ENCODE measurements at places on chromosomes 6 and 20.

DNA sequence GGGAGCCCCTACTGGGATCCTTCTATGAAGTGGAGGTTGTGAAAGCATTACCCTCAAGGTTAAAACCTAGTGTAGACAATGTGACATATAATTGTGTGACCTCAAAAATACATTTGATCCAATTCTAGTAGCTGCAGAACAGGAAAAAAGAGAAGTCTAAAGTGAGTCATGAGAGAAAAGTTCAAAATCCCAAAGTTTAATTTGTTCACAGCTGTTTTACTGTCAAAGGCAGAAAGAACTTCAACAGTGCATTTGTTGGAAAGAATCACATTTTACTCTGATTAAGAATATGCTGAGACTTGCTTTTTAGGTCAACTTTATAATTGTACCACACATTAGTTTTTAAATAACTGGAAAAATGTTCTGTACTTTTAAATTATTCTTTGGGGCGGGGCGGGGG lies 1027.4 kb upstream of the FLRT3 start:
- DNase-seq: no peak

GRCh38 chr6:19587238-19587942 lies 249.8 kb upstream of the ID4 start:
- DNase-seq: no peak

DNA sequence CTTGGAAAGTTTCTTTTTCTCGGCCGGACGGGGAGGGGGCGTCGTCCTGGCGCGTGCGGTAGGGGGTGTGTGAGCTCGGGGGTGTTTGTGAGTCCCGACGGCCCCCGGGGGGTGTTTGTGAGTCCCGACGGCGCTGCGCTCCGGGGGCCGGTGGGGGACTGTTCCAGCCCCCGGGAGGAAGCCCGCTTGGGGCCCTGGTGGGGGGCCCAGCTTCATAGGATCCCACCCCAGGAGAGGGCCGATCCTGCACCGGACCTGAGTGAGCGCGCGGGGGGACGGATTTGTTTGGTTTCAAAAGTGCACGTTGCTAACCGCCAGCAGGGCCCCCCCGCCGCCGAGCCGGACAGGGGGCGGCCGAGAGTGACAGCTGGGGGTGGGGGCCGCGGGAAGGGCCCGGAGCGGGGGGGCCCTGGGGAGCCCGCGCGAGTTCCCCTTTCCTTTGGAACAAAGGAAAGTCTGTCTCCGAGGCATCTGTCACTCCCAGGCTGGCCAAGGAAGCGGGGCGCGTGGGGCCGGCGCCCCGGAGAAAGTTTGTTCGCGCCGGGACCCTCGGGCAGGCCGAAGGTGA lies 485 bp downstream of the TGIF2 start:
- DNase-seq: no peak

- DNase-seq: no peak
Observed at GRCh38 chr6:129133770-129134192, 250.8 kb downstream of the LAMA2 start.

GRCh38 chr6:53938810-53939209 lies 144.0 kb downstream of the LRRC1 start:
- no peak for DNase-seq

DNA sequence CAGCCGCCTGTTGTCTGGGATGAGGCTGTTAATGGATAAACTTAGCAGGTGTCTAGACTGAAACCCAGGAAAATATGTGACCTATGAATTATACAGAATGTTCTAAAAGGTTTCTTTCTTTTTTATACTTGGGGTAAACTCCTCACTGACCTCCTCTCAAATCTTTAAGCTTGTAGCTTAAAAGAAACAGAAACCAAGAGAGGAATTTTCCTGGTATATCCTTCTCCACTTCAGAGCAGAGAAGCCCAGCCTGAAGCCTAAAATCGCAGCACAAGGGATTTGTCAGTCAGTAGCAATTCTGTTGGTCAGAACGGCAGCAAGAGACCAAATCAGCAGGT lies 99.4 kb upstream of the RIPOR2 start:
- DNase-seq: no peak

DNA sequence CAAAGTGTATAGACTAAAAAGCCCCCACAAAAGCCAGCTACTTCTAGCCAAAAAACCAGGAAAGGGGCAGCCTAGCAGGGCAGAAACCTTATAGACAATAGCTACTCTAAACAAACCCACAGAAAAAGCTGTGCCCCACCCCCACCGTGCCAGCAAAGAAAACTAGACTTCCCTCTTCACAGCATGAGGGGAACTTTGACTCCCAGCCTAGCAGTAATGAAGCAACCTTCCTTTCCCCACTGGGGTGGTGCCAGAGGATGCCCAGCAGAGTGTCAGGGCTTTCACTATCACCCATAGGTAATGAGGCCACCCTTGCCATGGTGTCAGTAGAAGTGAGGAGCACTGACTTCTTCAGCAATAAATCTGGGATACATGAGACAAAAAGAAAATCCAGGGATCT lies 99.0 kb upstream of the LGSN start:
- no peak for DNase-seq

GRCh38 chr6:156791320-156791850 lies 14.2 kb downstream of the ARID1B start:
- DNase-seq: no peak

DNA sequence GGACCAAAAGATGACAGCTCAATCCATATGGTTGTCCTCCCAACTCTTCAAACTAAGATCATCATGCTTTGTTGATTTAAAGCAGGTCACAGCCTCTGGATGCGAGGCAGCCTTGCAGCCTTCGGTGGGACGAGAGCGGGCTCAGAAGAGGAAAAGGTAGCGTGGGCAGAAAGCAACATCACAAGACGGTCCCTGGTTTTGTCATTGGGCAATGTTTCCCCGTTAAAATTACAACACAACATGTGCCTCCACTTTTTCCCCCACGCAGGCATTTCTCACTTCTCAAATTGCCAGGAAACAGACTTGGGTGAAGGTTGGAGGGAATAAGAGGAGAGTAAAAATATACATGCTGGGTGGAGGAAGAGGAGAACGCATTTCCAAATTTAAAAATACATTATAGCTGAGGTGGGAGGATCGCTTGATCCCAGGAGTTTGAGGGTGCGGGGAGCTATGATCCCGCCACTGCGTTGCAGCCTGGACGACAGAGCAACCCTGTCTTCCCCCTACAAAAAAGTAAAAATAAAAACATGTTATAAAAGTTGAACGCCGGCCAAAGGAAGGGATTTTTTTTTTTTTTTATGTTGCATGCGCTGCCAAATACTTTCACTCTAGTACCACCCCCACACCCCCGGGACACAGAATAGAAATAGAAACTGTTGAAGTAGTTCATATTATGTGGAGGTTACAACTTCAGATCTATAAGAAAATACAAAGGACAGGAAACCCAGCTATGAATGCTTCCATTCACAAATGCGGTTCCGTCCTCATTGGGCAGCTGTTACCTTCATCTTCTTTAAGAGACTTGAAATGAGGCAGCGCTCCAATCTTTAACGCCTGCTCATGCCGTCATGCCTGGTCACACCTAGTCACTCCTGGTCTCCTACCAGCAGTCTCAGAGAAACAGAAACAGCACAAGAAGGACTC lies 13.9 kb upstream of the NAA20 start:
- peak; percentile 58 for DNase-seq

DNA sequence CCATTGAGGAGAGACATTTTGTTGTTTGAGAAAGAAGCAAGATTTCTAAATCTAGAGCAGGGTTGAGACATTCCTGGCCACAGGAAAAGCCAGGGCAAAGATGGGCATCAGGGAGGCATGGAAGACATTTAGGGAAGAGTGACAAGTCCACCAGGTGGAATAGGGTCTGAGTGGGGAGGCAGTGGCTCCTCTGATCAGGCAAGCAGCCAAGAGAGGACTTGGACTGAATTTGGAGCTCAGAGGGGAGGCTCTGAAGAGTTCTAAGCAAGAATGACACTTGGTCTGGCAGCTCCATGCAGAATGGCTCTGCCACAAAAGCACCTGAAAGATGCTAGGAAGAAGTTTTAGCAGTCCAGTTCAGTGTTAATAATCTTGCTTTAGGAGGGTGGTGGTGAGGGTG lies 120.8 kb downstream of the FYN start:
- no peak for DNase-seq

- no peak for DNase-seq
Observed at GRCh38 chr20:1401451-1401907, 8.6 kb upstream of the FKBP1A start.

Data from right forelimb (tissue), 1 donor.